ENCODE measurements at places on chromosomes 3 and 15.

GRCh38 chr3:170670504-170670903, 84.6 kb upstream of the SLC7A14 start:
- DNase-seq: no peak

DNA sequence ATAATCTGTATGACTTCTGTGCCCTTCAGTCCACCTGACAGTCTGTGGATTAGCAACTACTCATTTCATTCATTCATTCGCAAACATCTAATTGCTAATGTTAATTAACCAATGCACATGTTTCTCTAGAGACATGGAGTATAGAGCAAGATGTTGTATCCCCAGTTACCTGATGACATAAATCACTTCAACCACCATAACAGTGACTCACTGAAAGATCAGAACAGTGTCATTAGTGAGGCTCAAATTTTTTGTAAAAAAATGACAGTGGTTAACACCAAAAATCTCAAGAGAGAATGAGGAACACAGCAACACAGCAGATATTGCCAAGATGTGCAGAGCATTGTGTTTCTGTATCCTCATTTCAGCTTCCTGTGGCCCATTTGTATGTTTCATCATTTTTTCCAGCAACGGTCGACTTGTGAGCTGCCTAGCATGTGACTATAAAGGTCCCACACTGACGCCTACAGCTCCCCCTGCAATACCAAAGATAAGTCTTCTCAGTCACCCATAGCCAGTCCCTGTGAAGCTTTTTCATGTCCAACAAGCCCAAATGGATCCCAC, 3.7 kb upstream of the PLD1 start:
- no peak for DNase-seq

GRCh38 chr3:11385326-11385725, 113.1 kb downstream of the ATG7 start:
- DNase-seq: no peak

GRCh38 chr15:29468899-29469298, 199.3 kb upstream of the NSMCE3 start:
- DNase-seq: no peak

DNA sequence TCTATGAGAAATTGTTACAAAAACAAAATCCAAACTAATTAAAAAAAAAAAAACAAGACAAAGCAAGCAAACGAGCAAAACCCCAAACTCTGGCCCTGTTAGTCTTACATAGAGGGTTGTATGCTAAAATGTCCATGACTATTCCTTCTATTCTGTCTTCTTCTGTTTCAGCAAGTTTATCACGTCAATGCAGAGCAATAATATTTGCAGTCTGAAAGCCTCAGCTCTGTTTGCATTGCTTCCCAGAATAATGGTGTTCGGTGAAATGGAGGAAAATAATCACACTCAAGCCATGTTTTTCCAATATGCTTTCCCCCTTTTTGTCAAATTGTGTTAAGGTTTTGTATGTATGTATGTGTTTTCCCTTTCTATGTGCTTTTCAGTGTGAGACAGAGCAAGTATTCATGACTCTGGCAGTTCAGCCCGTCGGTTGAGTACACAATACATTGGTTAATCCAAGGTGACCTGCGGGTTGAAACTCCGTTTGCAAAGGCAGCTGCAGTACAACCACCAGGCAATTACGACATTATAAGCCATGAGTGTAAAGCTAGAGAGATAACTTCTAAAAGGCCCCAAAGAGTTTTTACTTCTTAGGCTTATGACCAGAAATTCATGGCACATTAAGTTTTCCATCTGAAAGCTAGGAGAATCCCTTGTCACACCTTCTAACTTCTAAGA, 34.9 kb upstream of the MAGI1 start:
- DNase-seq: no peak

GRCh38 chr15:77986891-77987764, 90.4 kb downstream of the TBC1D2B start:
- no peak for DNase-seq

- DNase-seq: no peak
Measured at GRCh38 chr3:122183521-122183892, at the start of gene CASR. Gene CASR (plus strand): TSS chr3:122183668. CDS start chr3:122254190, 70,522 bp downstream.

- DNase-seq: no peak
Measured at GRCh38 chr15:90060797-90061196, 41.5 kb downstream of the IDH2 start.

DNA sequence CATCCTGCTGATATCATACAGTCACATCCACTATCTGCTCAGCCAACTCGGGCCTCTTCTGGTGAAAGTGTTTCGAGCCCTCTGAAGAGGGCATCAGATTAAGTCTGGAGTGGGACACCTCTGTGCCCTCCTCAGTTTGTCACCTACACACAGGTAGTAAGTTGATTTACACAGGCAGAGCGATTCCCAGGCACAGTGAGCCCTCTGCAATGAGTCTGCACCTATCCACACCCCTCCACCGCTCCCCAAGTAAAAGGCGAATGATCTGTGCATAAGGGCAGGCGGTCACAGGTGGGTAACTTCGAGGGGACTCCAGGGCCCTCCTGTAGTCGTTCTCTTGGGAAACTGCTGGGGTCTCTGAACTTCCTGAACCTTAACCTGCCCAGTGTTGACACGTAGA, 152.0 kb downstream of the ATP10A start:
- DNase-seq: no peak

DNA sequence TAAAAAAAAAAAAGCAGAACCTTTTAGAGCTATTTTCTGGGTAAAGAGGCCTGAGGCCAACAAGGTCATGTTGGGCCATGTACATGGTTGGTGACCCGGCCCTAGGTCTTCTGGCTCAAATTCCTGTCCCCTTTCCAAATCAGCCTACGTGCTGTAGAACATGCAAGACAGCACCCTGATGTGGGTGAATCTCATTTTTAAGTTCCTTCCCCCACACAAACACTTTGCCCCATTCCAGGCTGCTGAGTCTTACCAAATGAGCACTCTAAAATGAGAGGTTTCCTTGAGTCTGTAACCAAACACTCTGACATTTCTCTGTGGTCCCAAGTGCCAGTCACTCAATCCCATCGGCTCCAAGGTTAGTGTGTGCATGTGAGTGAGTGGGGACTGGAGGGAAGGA, 9.4 kb downstream of the BCL6 start:
- DNase-seq: no peak

DNA sequence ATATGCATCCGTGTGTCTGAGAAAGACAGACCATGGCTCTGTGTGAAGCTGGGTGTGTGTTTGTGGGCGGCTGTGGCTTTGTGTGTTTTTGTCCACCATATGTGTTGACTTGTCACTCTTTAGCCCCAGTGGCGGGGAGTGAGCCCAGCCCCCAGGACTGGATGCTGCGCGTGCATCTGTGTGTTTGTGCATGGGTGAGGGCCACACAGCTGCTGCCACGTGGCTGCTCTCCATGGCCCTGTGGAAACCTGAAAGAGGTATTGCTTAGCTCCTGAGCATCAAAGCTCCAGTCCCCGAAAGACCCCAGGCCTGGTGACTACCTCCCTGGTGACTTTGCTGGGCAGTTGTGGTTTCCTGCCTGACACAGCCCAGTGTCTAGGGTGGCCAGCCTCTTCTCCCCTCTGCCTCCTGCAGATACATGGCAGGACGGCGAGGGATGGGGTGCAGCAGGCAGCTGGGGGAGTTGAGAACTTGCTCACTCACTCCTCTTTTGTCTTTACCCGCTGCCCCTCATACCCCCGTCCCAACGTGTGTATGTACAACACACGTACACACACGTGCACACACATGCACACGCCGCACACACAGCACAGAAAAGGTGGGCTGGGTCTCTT, 6.5 kb downstream of the EPHB3 start:
- no peak for DNase-seq

DNA sequence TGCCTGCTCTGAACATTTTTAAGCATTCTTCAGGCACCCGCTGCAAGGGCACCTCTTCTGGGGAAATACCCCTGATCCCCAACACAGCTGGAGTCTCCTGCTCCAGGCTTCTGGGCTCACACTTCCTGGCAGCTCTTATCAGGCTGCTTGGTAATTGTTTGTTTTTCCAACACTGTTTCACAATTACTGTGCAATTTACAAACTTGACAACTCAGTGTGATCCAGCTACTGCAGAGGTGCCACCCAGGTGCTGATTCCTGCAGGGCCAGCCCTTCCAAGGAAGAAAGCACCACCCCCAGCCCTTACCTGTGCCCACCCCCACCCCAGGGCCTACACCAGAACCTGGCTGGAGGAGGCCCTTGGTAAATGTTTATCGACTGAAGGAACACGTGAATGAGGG, 66.5 kb downstream of the MAGEF1 start:
- no peak for DNase-seq

DNA sequence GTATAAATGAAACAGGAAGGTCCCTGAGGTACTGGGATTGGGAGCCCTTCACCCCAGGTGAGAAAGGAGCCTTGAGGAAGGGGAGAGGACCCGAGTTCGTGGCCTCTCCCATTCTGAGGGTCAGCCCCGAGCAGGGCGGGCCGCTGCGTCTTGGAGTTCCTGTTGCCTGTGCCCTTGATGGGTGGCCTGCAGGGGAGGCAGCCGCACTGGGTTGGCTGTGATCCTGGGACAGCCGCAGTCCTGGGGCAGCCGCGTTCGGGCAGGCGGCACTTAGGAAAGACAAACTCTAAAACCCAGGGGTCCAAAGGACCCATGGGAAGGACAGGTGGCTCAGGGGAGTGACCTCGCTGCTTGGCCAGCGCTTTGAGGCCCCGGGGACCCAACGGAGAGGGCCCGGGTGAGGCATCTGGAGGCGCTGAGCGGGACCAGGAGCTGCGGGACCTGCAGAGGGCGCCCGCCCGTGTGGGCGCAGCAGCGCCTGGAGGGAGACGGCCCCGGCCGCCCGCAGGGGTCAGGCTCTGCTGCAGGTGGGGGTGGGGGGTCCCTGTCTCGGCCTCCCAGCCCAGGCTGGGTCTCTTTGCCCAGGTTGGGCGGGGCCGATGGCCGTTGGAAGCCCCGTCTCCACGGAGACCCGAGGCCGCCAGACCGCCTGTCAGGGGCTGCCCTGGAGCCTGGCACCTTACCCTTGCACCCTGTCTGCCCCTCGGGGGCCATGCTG, 65.1 kb downstream of the HMCES start:
- no peak for DNase-seq

GRCh38 chr15:34078900-34079299, 22.8 kb downstream of the EMC7 start:
- no peak for DNase-seq

DNA sequence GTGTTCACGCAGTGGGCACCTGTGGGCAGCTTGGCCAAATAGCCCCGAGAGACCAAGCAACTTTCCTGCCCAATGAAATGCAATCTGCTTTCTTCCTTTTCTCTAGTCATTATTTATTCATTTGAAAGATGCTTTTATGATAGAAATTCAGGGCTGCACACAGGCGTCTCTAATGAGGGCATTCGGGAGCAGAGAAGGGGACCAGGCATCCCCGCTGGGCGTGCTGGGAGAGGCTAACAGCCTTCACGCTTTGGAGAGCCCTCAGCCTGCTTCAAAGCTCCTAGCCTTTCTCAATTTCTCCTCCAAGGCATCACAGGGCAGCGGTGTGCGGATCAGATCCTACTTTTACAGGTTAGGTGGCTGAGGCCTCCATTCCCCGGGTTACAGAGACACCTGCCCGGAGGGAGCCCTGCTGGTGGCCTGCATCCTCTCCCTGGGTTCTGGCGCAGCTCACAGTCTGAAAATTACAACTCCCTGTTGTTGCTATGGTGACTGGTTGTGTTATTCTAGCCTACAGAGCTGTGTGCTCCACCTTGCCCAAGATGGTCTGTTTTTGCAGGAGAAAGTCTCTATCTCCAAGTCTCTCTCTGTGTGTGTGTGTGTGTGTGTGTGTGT, 21.8 kb upstream of the KLF13 start:
- no peak for DNase-seq

DNA sequence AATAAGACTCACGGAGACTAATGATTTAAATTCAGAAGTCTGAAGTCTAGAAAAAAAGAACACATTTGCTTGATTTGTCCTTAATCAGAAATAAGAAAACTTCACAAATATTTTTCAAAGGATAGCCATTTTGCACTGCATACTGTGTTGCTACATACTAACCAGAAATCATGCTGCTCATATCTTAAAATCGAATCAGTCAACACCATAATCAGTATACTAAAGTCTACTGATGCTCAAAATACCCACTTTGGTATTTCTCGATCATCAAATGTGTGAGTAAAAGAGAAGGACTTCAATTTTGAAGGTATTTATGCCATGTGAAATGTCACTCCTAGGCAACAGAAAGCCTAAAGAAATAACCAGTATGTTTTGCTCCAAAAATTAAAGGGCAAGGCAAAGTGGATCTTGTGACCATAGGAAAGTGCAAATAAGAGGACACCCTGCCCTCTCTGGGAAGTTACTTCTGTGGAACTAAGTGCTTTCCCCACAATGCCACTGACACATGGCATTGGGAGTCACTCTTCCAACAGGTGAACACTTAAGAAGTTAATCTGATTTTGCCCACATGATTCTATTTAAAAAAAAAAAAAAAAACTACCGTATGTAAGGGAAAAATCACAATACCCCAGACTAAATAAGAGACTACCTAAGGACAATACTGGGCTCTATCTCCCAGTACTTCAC, 2.7 kb downstream of the LRIG1 start:
- no peak for DNase-seq

- DNase-seq: no peak
Measured at GRCh38 chr3:46892285-46893145, 15.0 kb downstream of the PTH1R start.

DNA sequence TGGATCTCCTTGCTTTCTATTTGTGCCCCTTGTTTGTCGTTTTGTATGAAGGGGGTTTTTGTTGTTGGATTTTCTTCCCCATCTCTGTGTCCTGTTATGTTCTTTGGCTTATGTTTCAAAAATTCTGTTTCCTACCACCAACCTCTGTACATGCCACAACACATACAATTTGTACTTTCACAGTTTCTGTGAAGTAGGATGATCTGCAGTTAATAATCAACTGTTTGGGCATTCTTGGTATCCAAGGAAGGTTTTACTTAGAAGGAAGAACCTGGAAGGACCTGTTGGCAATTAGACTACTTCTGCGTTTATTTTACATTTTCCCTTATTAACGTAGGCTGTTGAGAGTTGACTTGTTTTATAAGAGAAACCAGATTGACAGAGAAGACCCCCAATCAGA, 8.3 kb downstream of the SETD5 start:
- DNase-seq: no peak

GRCh38 chr3:111915905-111916304, 56.8 kb downstream of the PHLDB2 start:
- DNase-seq: no peak

- no peak for DNase-seq
Measured at GRCh38 chr15:57290826-57291225, 85.5 kb upstream of the CGNL1 start.

GRCh38 chr3:16429086-16429485, 84.4 kb downstream of the RFTN1 start:
- DNase-seq: no peak

- DNase-seq: no peak
Measured at GRCh38 chr15:68054628-68055223, 611 bp downstream of the PIAS1 start.

DNA sequence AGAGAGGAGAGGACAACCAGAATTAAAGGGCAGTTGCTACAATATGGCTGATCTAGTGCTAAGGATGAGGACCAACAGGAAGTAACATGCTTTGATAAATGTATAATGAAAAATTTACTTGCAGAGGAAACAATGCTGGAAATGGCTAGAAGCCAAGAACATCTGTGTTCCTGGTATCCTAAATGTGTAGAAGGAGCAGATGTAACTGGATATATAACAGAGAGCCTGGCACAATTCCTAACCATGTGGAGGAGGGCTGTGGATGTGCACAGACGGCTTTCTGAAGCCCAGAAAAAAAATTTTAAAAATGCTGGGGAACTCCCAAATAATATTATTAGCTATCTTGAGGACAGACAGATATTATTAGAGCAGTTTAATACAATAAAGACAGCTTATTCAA, 159.4 kb upstream of the GBE1 start:
- DNase-seq: no peak

- no peak for DNase-seq
Measured at GRCh38 chr15:52185151-52185561, 6.0 kb downstream of the GNB5 start.
